ENCODE measurements at places on chromosomes 5 and 9. TPM values are rescaled to one million over a fixed set of nuclear protein-coding genes. Genes with fewer than 3 reads are reported as not detected.

DNA sequence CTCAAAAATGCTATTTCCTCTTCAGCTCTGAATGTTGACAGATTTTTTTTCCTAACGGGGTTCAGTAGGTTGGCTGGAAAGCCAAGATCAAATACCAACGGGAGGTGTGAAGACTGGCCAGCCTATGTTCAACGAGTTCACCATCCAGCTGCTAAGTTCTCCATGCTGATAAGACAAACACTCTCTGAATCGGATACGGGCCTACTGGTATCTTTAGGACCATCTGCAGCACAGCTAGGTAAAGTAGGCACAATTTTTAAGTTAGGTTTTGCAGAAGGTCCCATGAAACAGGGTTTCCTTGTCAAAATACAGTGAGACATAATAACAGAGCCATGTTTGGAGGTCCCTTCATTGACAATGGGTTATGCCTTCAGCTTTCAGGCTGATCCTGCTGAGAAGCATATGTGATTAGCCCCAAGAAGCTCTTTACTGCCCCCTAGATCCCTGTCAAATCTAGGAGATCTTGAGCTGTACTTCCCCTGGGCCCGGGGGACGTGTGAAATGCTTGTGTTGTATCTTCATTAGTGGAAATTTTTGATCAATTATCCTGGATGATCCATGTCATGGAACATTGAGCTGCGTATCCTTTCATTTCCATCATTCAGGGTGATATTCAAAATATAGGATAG, 60.6 kb downstream of the PGM5 start:
- no peak for DNase-seq

- DNase-seq = no peak
Measured at GRCh38 chr9:80496901-80497556, 925.3 kb downstream of the TLE4 start.

DNA sequence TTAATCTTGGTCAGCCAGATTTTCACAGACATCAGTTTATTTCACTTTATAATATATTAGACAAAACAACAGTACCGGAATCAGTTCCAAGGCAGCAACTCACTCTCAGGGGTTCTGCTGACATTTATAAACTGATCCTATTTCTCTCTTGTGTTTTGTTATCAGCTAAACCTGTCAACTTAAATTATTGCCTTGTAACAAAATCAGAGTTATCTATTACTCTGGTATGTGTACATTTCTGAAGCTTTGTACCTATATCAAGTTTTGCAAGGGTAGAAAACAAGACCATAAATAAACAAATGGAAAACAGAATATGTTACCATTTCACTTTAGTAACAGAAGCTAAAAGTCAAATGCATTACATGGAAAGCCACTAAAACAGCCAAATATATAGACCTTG, 122.1 kb downstream of the SIL1 start:
- no peak for DNase-seq

DNA sequence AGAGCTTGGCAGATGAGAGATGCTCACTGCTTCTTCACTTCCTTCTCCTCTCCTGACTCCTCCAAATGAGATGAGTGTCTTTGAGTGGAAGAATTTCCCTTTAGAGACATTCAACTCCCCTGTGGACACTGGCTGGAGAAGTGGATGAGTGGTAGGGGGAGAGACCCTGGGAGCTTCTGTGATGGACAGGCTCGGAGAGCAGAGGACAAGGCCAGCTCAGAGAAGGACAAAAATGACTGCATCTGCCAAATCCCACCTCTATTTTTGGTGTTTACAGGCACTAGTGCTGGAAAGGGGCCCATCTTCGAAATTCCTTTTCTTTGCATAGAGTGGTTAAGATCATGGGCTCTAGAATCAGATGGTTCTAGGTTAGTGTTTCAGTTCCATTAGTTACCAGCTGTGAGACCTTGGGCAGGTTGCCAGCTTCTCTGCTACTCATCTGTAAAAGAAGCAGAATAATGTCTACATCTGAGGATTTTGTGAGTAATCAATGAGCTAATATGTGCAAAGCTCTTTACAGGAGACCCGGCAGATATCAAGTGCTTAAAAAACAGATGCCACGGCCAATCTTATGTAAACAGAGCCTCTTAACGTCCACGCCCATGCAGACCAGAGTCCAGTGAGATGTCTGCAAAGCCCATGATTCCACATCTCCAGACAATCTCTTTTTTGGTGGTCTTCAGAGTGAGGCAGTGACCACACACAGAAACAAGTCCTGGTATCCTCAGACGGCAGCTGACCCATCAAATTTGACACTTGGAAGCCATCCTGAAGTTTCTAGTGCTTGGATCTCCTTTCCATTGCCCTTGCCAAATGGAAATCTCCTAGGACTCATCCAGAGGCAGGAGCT, 13.6 kb upstream of the COL27A1 start:
- no peak for DNase-seq

DNA sequence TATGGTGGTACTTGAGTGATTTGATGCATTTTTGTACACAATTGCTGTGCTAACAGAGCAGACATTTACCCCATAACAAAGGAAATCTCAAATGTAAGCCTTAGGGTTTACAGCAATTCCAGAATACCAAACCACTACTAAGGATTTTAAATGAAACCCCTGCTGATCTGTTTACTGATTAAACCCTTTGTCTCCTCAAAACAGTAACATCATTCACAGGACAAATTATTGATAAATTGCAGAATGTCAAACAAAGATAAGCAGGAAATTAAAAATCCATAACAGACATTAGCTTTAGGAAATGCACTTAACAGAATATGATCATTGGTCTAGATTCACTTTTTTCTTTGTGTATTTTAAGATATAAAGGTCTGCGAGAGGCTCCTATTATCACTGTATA, 1016.4 kb upstream of the DMAC1 start:
- DNase-seq = no peak

GRCh38 chr5:173331956-173332479, 3.8 kb upstream of the STC2 start:
- peak; percentile 48 for DNase-seq

GRCh38 chr9:76221423-76221822, 172.8 kb downstream of the RFK start:
- no peak for DNase-seq

GRCh38 chr5:144522698-144523097, 352.0 kb downstream of the KCTD16 start:
- DNase-seq = no peak

DNA sequence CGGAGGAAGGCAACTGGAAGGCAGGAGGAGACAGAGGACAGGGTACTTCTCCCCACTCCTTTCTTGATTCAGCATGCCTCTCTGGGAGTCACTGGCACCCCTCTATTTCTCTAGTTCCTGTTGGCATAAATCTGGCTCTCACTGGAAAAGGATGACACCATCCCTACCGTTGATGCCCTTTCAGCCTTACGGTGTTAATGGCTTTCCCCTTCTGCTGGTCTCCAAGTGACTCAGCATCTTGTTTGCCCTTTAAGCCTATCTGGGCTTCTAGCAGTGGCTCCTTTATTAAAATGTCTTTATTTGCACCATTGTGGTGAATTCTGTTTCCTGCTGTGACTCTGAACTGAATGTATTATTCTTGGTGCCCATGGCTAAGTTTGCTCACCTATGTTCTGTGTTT, 227.3 kb upstream of the GLRA1 start:
- DNase-seq = no peak

- DNase-seq = no peak
Measured at GRCh38 chr5:180870276-180871068, 9.4 kb upstream of the ZFP62 start.

DNA sequence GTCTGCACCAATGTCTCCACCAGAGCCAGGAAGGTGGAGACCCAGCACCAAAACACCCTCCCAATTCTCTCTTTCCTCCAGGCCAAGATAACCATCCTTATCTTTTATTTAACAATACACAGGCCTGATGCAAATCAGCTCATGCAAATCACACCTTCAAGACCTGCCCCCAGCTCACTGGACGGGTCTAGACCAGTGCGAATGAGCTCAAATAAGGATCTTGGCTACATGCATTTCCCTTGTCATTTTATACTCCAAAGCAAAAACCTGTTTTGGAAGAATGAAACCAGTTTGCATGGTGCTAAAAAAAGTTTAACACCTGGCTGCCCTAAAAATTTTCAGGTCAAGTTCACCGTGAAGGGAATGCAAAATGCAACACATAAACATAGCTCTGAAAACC, 31.9 kb upstream of the DAPK1 start:
- DNase-seq = no peak

DNA sequence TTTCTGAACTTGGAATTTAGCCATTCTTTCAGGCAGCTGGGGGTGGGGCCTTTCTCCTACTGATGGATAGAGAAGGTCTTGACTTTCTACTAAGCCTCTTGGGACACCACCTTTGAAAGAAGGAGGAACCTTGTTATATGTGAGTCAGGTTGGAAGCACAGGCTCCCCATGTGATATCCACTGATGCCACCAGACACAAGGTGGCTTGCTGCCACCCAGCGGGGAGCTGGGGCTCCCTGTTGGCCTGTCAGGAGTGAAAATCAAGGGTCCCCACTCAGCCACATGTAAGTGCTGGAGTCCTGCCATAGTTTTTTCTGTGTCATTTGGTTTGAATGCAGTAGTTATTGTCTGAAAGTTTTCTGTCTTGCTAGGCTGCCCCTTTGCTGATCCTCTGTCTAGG, 252.4 kb upstream of the NFIL3 start:
- DNase-seq = no peak

GRCh38 chr5:6907320-6907918, 194.2 kb downstream of the TENT4A start:
- no peak for DNase-seq

GRCh38 chr9:4530375-4530774, 40.1 kb downstream of the SLC1A1 start:
- DNase-seq = no peak

GRCh38 chr5:147052519-147052918, 174.0 kb upstream of the PPP2R2B start:
- DNase-seq = no peak

DNA sequence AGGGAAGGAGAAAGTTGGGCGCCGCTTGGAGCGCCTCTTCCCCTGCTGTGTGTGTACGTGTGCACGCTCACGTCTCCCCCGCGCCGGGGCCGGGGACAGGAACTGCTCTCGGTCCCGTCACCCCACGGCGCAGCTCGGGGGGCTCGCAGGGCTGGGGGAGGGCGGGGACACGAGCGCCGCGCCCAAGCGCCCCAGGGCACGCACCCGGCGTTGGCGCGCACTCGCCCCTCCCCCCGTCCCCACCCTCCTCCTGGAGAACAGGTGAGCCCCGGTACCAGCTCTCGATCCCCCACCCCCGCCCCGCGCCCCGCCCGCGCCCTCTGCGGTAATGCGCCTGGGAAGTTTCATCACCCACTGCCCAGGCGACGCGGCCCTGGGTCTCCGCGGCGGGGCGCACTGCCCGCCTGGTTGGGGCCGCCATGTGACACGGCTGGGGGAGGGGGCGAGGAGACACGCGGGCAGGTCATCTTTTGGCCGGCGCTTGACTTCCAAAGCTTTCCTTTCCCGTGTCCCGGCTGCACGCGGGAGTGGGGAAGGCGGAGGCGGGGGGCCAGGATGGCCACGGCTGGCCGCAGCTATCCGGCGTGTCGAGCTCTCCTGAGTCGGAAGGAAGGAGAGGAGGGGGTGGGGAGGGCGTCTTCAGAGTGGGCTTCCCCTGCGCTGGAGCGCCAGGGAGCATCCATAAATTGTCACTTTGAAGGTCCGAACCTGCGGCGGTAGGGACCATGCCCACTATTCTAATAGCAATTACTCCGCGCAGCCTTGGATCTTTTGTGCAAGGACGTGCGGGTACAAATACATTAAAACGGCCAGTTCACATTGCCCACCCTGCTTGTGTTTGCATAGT, 1.5 kb upstream of the STC2 start:
- no peak for DNase-seq

DNA sequence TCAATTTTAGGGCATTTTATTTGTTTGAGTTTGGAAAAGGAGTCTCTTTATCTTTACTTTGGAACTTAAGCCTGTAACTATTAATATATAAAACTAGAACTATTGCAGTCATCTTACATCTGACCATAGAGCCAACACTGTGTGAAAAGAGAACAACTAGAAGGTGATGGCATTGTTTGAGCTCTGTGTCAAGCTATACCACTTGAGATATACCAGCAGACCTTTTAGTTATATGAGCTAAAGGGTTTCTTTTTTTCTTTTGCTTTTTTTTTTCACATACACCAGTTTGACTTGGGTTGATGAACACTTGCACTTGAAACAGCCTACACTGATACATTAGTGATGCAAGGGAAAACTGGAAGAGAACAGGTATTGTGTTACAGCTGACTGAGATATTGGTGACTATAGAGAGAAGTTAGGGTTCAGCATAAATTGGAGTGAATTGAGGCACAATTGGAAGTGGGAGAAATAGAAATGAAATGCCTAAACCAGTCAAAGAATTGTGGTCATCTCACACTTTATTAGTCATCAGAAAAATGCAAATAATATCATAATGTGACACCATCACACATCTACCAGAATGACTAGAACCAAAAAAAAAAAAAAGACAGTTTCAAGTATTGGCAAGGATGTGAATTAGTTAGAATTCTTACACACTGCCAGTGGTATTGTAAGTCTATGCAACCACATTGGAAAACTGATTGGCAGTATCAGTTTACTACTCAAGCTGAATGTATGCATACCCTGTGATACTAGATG, 60.9 kb downstream of the ADRB2 start:
- DNase-seq = no peak

GRCh38 chr9:26603617-26604016, 289.0 kb downstream of the CAAP1 start:
- DNase-seq = no peak

DNA sequence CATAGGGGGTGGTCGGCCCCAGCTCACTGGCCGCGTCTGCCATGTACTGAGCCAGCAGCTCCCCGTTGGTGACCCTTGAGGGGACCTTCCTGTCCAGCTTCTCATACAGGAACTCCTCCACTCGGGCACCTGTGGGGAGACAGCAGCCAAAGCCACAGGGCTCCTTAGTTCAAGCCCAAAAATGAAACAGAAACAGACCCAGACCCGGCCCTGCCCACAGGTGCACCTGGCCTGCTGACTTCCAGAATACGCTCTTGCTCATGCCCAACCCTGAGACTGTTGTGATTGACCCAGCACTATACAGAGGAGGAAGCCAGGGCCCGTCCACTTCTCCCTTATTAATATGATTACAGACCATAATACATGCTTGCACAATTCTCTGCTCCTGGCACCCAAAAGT, 7.0 kb downstream of the SH3GLB2 start:
- DNase-seq = no peak

GRCh38 chr5:169162407-169162806, 138.5 kb downstream of the SLIT3 start:
- no peak for DNase-seq

DNA sequence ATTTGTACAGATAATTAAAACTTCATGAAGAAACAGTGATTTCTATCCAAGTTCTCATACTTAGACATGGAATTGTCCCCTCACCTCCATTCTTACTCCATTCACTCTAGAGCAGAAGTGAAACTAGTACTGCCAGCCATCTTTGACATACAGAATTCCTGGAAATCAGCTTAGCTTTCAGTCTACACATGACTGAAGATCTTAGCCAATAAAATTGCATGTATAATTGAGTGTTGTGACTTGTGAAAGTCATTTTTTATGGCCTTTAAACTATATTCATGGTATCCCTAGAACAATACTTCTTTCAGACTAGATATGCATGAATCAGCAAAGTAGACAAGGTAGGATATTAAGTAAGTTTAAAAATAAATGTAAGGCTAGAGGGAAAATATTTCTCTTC, 705.2 kb upstream of the ZNF608 start:
- DNase-seq = no peak

PCDHGC3 gene
- total RNA-seq = 0.15 TPM

KCNMB1 gene
- total RNA-seq = 5.6 TPM

PLAC8L1 gene
- total RNA-seq = 1.1 TPM

GPRIN1 gene
- not detected for total RNA-seq

NUDT12 gene
- total RNA-seq = 1.7 TPM

HK3 gene
- total RNA-seq = 11.9 TPM

FGF10 gene
- not detected for total RNA-seq

PRUNE2 gene
- total RNA-seq = not detected

CARTPT gene
- total RNA-seq = not detected

TMEM8B gene
- total RNA-seq = 11.6 TPM

Measured in naive thymus-derived CD4-positive, alpha-beta T cell (primary cell).